ENCODE measurements at places on chromosomes 11 and 22. TPM values are rescaled to one million over a fixed set of nuclear protein-coding genes. Genes with fewer than 3 reads are reported as not detected.

RFPL1 gene
- total RNA-seq, result not detected

SYT7 gene
- 0.22 TPM for total RNA-seq

OR10A3 gene
- total RNA-seq, result not detected

C11orf42 gene
- not detected for total RNA-seq

BET1L gene
- total RNA-seq, result 36.1 TPM

OR52N5 gene
- not detected for total RNA-seq

PATE2 gene
- total RNA-seq, result not detected

SERPING1 gene
- 0.65 TPM for total RNA-seq

PAX6 gene
- total RNA-seq, result not detected

CELSR1 gene
- 135 TPM for total RNA-seq

HEPHL1 gene
- total RNA-seq, result under 0.01 TPM

CENPM gene
- total RNA-seq, result 14.9 TPM

SCUBE2 gene
- total RNA-seq, result 1.6 TPM

C11orf87 gene
- total RNA-seq, result not detected

TSPAN18 gene
- total RNA-seq, result not detected

SLC37A2 gene
- 11.4 TPM for total RNA-seq

LARGE2 gene
- total RNA-seq, result under 0.01 TPM

RFPL2 gene
- not detected for total RNA-seq

SCGB1D2 gene
- total RNA-seq, result not detected

CCDC87 gene
- 1.2 TPM for total RNA-seq

CSKMT gene
- 14.1 TPM for total RNA-seq
